Activated CD4-positive, alpha-beta T cell treated with anti-CD3 and anti-CD28 coated beads, Interleukin-2, amount 10 ng/mL, durations not matched to agents 7 days and 5 days (primary cell): ENCODE measurements at places on chromosomes 4 and X. TPM values are rescaled to one million over a fixed set of nuclear protein-coding genes. Genes with fewer than 3 reads are reported as not detected.

- no peak overlapping the region for H3K27ac ChIP-seq
- no peaks in the 10 kb centered on the region for H3K4me1 ChIP-seq
- no peaks in the 10 kb centered on the region for H3K36me3 ChIP-seq
- DNase-seq, result no peak
- H3K27me3 ChIP-seq, result no peaks in the 10 kb centered on the region
These were observed 197.2 kb upstream of the AR start for GRCh38 chrX:67346667-67347066.

DNA sequence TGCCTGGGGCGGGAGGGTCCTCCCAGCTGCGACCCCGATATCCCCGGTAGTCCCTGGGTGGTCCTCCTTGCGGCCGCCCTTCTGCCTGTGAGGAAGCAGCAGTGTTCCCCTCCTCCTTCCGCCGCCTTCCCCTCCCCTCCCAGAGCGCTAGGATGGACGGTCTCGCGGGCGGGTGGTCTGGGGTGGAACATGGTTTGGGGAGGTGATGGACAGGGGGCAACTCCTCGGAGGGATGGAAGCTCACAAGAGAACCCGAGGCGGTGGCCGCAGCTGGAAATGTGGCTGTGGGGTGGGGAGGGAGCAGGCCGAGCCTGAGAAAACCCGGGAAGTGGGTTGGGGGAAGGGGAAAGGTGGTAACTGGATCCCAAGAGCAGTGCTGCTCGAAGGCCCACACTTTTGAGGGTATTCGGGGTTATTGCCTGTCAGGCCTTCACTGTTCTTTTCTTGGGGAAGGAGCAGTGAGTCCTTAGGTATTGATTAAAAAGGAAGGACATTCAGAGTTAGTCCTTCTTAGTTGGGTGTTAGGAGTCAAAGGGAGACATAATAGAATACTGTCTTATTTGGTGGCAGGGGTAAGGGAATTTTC is 581 bp downstream of the UBE2K start:
- H3K4me3 ChIP-seq, result peak overlapping the region; percentile 99
- peaks cover 31% of the 10 kb centered on the region for H3K4me1 ChIP-seq
- peak overlapping the region; percentile 98 for H3K27ac ChIP-seq
- H3K36me3 ChIP-seq, result peaks cover 19% of the 10 kb centered on the region
- no peak for DNase-seq

DNA sequence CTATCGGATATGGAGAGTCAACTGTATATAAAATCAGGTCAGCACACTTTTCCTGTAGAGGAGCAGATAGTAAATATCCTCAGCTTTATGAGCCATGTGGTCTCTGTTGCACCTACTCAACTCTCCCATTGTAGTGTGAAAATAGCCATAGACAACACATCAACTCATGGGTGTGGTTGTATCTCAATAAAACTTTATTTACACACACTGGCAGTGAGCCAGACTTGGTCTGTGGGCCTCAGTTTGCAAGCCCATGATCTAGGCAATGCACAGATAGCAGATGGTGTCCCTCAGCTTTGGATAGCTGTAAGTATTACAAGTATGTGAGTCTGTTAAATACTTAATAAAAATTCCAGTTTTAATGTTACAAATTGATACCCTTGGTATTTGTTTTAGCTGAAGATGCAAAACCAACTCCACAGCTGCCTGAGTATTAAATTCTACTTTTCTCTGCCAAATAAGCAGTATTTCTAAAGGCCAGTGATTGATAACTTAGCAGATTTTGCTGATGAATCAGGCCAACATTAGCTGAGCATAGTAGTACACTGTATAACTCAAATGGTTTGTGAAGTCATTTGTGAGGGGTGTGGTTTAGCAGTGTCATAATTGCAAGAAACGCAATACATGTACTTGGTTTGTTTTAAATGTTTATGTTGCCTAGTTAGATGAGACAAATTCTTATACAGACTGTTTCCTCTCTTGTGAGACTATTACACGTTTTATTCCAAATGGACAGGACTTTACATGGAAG is 87.3 kb downstream of the GPR143 start:
- peak overlapping the region; percentile 80 for H3K27ac ChIP-seq
- no peak overlapping the region for H3K4me3 ChIP-seq
- no peaks in the 10 kb centered on the region for H3K27me3 ChIP-seq
- H3K36me3 ChIP-seq, result peaks cover 37% of the 10 kb centered on the region
- peaks cover 22% of the 10 kb centered on the region for H3K4me1 ChIP-seq
- no peak for DNase-seq

GRCh38 chr4:15547392-15547791 is 77.7 kb downstream of the CC2D2A start:
- H3K4me3 ChIP-seq, result peak overlapping the region; percentile 1
- peaks cover 20% of the 10 kb centered on the region for H3K4me1 ChIP-seq
- peak overlapping the region; percentile 9 for H3K27ac ChIP-seq
- no peaks in the 10 kb centered on the region for H3K36me3 ChIP-seq
- DNase-seq, result peak; percentile 55

DNA sequence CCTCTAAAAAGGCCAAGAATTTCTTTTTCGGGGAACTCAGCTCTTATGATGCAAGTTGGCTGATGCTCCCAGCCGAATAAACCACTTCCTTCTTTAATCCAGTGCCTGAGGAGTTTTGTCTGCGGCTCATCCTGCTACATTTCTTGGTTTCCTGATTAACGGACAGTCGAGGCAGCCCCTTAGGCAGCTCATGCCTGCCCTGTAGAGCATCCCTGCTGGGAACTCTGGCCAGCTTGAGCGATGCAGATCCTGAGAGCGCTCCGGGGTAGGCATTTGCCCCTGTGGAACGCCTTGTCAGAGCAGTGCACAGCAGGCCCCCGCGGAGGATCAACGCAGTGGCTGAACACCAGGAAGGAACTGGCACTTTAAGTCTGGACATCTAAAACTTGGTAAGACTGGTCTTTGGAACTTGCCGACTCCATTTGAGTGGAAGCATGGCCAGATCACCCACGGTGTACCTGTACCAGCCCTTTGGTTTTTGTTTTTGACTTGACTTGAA is 3.1 kb downstream of the CT45A10 start:
- DNase-seq, result no peak
- H3K4me1 ChIP-seq, result no peaks in the 10 kb centered on the region
- no peaks in the 10 kb centered on the region for H3K36me3 ChIP-seq
- H3K27ac ChIP-seq, result no peak overlapping the region
- no peaks in the 10 kb centered on the region for H3K27me3 ChIP-seq
- no peak overlapping the region for H3K4me3 ChIP-seq

- no peaks in the 10 kb centered on the region for H3K36me3 ChIP-seq
- H3K27ac ChIP-seq, result no peak overlapping the region
- peaks cover 16% of the 10 kb centered on the region for H3K27me3 ChIP-seq
- no peak overlapping the region for H3K4me3 ChIP-seq
- DNase-seq, result no peak
These were observed 230.4 kb downstream of the CRLF2 start for GRCh38 chrX:981791-982626.

DNA sequence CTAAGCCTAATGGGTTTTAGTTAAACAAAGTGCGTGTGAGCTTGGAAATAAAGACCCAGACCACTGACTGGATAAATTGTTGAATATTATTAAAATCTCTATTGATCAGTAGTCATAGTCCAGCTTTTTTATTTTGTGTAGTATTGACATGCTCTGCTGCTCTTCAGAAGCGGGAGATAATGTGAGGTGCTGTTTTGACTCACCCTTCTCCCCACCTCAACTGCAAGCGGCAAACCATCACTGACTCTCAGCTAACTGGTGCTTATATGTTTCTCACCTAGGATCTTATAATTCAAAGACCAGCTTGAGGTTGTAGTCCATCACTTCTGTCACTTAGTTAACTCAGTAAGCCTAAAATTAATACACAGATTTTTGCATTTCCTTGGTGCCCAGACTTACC is 72.2 kb downstream of the COMMD8 start:
- DNase-seq, result no peak
- H3K36me3 ChIP-seq, result no peaks in the 10 kb centered on the region
- no peak overlapping the region for H3K4me3 ChIP-seq
- no peaks in the 10 kb centered on the region for H3K4me1 ChIP-seq

- H3K4me3 ChIP-seq, result no peak overlapping the region
- H3K27ac ChIP-seq, result no peak overlapping the region
- no peaks in the 10 kb centered on the region for H3K4me1 ChIP-seq
- no peak for DNase-seq
- no peaks in the 10 kb centered on the region for H3K36me3 ChIP-seq
These were observed 289.7 kb downstream of the STK32B start for GRCh38 chr4:5340991-5341451.

CFAP99 gene
- not detected for total RNA-seq

MXRA5 gene
- not detected for total RNA-seq
